Activated CD4-positive, alpha-beta T cell treated with anti-CD3 and anti-CD28 coated beads, Interleukin-2, amount 10 ng/mL, durations not matched to agents 24 days and 14 days (primary cell): ENCODE measurements at places on chromosomes 1 and 21.
A peak's percentile ranks its signal among the peaks of the same experiment; 100 is the strongest.

- peak overlapping the region; percentile 78 for H3K4me3 ChIP-seq
- peaks cover 12% of the 10 kb centered on the region for H3K4me1 ChIP-seq
- peak overlapping the region; percentile 27 for H3K27ac ChIP-seq
- peaks cover 54% of the 10 kb centered on the region for H3K27me3 ChIP-seq
- peak; percentile 82 for DNase-seq
Measured at GRCh38 chr1:228445843-228446650, 29.4 kb upstream of the TRIM17 start.

- H3K4me3 ChIP-seq, result no peak overlapping the region
- no peak for DNase-seq
- H3K27me3 ChIP-seq, result peaks cover 2% of the 10 kb centered on the region
Measured at GRCh38 chr1:24185076-24185475, 2.0 kb downstream of the IFNLR1 start.

DNA sequence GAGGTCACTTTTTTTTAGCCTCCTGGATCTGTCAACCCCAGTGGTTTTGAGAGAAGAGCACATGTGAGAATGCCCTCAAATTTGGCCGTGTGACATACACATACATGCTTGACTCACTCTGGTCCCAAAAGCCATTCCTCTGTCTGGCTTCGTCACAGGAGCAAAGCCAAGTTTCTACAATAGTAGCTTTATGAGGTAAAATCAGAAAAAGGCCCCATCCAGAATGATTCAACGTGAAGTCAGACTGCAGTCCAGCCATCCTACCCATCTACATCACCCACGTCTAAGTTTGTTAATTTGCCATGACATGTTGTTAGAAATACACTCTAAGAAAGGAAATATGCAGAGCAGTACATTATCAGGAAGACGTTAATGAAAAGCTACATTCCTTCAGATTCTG lies 245.2 kb downstream of the SDCCAG8 start:
- no peaks in the 10 kb centered on the region for H3K27me3 ChIP-seq
- no peak for DNase-seq
- H3K4me3 ChIP-seq, result no peak overlapping the region
- H3K36me3 ChIP-seq, result peaks cover 17% of the 10 kb centered on the region

DNA sequence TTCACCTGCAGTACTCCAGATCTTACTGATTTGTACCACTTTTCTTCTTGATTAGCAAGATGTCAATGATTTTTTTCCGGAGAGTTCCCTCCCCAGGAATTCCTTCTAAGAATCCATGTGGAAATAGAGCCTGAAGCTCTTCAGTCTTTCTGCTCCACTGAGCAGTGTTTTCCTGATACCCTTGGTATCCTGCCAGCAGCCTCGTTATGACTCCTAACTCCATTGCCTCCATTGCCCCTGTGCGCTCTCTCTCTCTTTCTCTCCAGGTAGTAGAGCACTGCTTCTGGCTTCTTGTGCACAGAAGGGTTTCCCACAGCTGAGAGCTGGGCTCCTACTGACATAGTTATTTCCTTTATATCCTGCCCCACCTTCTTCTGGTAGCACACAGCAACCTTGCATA lies 12.2 kb downstream of the UBE2U start:
- no peak overlapping the region for H3K27ac ChIP-seq
- H3K27me3 ChIP-seq, result peaks cover 46% of the 10 kb centered on the region
- no peak for DNase-seq

- no peaks in the 10 kb centered on the region for H3K27me3 ChIP-seq
- H3K27ac ChIP-seq, result no peak overlapping the region
- H3K36me3 ChIP-seq, result peaks cover 33% of the 10 kb centered on the region
- H3K4me1 ChIP-seq, result peaks cover 2% of the 10 kb centered on the region
- no peak for DNase-seq
Measured at GRCh38 chr1:95246511-95246910, 12.5 kb downstream of the RWDD3 start.

- H3K27ac ChIP-seq, result no peak overlapping the region
- DNase-seq, result no peak
- H3K4me3 ChIP-seq, result no peak overlapping the region
- peaks cover 79% of the 10 kb centered on the region for H3K36me3 ChIP-seq
- no peaks in the 10 kb centered on the region for H3K27me3 ChIP-seq
Measured at GRCh38 chr1:43668956-43669355, 19.0 kb downstream of the KDM4A start.

DNA sequence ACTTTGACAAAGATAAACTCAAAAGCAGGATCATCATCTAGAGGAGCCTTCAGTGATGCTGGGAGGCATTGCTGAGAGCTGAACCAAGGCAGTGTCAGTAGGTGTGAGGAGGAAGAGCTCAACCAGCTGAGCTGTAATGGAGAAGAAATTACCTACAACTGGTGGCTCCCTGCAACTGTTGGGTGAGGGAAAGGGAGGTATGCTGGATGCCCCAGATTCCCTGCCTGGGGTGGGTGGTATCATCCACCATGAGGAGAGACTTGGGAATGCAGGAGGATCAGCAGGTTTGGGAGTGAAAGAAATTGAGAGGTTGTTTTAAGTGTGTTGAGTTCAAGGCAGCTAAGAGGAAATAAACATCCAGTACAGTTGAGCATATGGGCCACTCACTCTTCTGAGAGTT lies 199.8 kb downstream of the DNM3 start:
- peaks cover 4% of the 10 kb centered on the region for H3K27me3 ChIP-seq
- peaks cover 3% of the 10 kb centered on the region for H3K4me1 ChIP-seq
- peaks cover 3% of the 10 kb centered on the region for H3K36me3 ChIP-seq
- no peak for DNase-seq
- no peak overlapping the region for H3K4me3 ChIP-seq
- H3K27ac ChIP-seq, result no peak overlapping the region

GRCh38 chr1:167676205-167676915 lies 45.4 kb upstream of the MPZL1 start:
- no peaks in the 10 kb centered on the region for H3K27me3 ChIP-seq
- no peak overlapping the region for H3K4me3 ChIP-seq
- H3K36me3 ChIP-seq, result peaks cover 45% of the 10 kb centered on the region
- peaks cover 27% of the 10 kb centered on the region for H3K4me1 ChIP-seq
- no peak for DNase-seq

GRCh38 chr21:36428761-36429432 lies 43.7 kb downstream of the CHAF1B start:
- no peak overlapping the region for H3K27ac ChIP-seq
- H3K36me3 ChIP-seq, result peaks cover under 1% of the 10 kb centered on the region
- peaks cover 25% of the 10 kb centered on the region for H3K4me1 ChIP-seq
- no peak overlapping the region for H3K4me3 ChIP-seq
- peaks cover 5% of the 10 kb centered on the region for H3K27me3 ChIP-seq

- no peak overlapping the region for H3K4me3 ChIP-seq
- no peak overlapping the region for H3K27ac ChIP-seq
- no peaks in the 10 kb centered on the region for H3K36me3 ChIP-seq
Measured at GRCh38 chr1:2345297-2346075, 45.9 kb downstream of the MORN1 start.

DNA sequence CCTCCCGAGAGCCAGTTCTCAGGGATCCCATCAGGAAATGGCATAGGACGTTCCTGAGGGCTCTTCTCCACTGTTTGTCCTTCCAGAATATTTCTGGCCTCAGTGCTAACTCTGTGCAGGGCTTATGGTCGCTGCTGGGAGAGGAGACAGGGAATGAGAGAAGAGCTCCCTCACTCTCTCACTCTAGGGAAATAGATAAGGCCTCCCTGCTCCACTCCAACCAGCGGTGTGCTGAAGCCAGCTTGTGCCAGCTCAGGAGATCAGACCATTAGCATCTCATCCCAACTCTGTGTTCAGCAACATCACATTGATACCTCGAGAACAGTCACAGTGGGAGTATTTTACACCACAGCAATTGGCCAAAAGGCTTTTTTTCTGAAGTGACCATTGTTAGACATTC lies 49.2 kb upstream of the ZC3H12A start:
- H3K4me3 ChIP-seq, result no peak overlapping the region
- H3K27ac ChIP-seq, result no peak overlapping the region
- DNase-seq, result no peak
- no peaks in the 10 kb centered on the region for H3K36me3 ChIP-seq
- H3K4me1 ChIP-seq, result no peaks in the 10 kb centered on the region
- peaks cover 12% of the 10 kb centered on the region for H3K27me3 ChIP-seq

DNA sequence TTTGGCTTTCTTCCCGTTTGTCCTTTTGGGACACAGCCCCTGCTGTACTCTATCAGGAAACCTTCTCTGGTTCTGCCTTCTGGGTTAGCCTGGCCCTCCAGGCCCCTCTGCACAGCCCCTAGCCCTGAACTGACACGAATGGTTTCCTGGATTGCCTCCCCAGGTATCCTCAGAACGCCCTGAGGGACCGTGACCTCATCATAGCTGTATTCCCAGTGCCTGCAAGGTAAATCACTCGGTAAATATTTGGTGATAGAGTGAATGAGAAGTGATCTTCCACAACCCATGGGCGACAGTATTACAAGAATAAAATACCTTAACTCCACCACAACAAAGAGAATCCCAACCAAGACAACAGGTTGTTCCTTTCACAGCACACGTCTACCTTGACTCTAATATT lies 637.2 kb downstream of the SMYD3 start:
- H3K27me3 ChIP-seq, result no peaks in the 10 kb centered on the region
- no peaks in the 10 kb centered on the region for H3K36me3 ChIP-seq
- no peak overlapping the region for H3K4me3 ChIP-seq

DNA sequence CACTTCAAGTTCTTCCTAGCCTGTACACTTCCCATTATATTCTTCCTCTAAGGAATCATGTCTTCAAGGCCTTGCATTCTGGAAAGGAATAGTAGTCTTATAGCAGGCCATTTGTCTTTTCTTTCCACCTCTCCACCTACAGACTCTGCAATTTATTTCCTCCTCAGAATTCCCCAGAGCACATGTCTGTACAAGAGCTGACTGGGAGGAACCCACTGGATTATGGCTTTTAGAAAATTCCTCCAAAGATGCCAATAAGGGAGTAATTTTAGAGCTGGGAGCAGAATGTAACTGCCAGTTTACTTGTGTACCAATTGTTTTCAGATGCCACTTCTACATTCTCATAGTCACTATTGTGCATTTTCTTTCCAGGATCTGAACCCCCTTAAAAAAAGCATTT lies 3.4 kb upstream of the PSMG1 start:
- H3K27ac ChIP-seq, result no peak overlapping the region
- no peak for DNase-seq
- H3K27me3 ChIP-seq, result no peaks in the 10 kb centered on the region
- H3K4me3 ChIP-seq, result no peak overlapping the region
- peaks cover 34% of the 10 kb centered on the region for H3K4me1 ChIP-seq
- peaks cover 11% of the 10 kb centered on the region for H3K36me3 ChIP-seq

DNA sequence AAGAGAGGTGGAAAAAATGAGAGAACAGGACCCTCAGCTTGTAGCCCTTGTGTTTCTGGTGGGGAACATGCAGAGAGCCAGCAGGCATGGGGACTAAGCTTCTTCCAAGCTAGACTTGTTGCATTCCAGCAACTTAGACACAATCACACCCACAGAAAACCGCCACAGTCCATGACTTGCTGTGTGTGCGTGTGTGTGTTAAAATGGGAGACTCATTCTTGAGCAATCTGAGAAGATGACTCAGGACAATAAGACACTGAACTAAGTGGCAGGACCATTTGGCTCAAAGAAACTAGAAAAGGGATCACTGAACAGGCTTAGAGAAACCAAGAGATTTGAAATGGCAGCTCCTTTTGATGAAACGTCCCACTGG lies 78.0 kb downstream of the HLX start:
- H3K27ac ChIP-seq, result no peak overlapping the region
- peak; percentile 17 for DNase-seq

DNA sequence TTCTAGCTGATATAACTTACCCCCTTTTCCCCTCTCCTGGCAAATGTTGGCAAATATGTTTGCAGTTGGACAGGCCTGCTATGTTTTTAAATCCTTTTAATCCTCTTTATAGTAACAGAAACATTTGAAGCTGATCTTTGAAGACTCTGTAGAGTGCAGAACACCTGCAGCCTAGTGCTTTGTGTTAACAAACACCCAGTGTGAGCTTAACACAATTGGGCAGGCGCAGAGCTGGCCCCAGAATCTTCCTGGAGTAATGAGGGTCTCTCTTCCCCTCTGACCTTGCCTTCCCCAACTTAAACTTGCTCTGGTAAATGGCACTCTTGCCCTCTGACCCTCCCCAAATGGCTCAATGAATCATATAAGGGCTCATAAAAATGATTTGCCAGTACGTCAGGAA lies 247.9 kb upstream of the LYPLAL1 start:
- H3K27me3 ChIP-seq, result no peaks in the 10 kb centered on the region
- H3K36me3 ChIP-seq, result no peaks in the 10 kb centered on the region
- no peak for DNase-seq
- H3K4me1 ChIP-seq, result no peaks in the 10 kb centered on the region
- H3K4me3 ChIP-seq, result no peak overlapping the region
